Bronchus fibroblast of lung (primary cell): ENCODE measurements at places on chromosomes 2 and 18. TPM values are rescaled to one million over a fixed set of nuclear protein-coding genes. Genes with fewer than 3 reads are reported as not detected.

The PAIP2B gene
- 0.45 and 0.67 TPM in 2 replicates for total RNA-seq

The MYOM1 gene
- total RNA-seq, result 0.15 TPM in 1 of 2 replicates, not detected in the other

The TP53I3 gene
- total RNA-seq, result 46.4 and 52.5 TPM in 2 replicates

The SERPINB4 gene
- total RNA-seq, result not detected in 2 replicates

The AGXT gene
- 0.15 TPM in 1 of 2 replicates, not detected in the other for total RNA-seq

The KIF5C gene
- 0.45 and 0.50 TPM in 2 replicates for total RNA-seq

The HOXD13 gene
- total RNA-seq, result not detected in 2 replicates

The PASK gene
- total RNA-seq, result 6.1 and 7.1 TPM in 2 replicates

The KIAA2012 gene
- total RNA-seq, result not detected in 2 replicates

The ERMN gene
- not detected in 2 replicates for total RNA-seq

The HOXD1 gene
- total RNA-seq, result not detected in 2 replicates

The PPP1R1C gene
- 0.15 and 0.34 TPM in 2 replicates for total RNA-seq

The MPP4 gene
- 2.7 and 4.7 TPM in 2 replicates for total RNA-seq

The DUSP19 gene
- 1.2 and 1.5 TPM in 2 replicates for total RNA-seq

The ACAA2 gene
- total RNA-seq, result 28.1 and 31.3 TPM in 2 replicates

The STK17B gene
- total RNA-seq, result 17.5 and 21.7 TPM in 2 replicates

The ANKRD53 gene
- total RNA-seq, result 2.0 and 2.2 TPM in 2 replicates
